OCI-M1 (cell line): ENCODE measurements at places on chromosomes 13 and 19.

DNA sequence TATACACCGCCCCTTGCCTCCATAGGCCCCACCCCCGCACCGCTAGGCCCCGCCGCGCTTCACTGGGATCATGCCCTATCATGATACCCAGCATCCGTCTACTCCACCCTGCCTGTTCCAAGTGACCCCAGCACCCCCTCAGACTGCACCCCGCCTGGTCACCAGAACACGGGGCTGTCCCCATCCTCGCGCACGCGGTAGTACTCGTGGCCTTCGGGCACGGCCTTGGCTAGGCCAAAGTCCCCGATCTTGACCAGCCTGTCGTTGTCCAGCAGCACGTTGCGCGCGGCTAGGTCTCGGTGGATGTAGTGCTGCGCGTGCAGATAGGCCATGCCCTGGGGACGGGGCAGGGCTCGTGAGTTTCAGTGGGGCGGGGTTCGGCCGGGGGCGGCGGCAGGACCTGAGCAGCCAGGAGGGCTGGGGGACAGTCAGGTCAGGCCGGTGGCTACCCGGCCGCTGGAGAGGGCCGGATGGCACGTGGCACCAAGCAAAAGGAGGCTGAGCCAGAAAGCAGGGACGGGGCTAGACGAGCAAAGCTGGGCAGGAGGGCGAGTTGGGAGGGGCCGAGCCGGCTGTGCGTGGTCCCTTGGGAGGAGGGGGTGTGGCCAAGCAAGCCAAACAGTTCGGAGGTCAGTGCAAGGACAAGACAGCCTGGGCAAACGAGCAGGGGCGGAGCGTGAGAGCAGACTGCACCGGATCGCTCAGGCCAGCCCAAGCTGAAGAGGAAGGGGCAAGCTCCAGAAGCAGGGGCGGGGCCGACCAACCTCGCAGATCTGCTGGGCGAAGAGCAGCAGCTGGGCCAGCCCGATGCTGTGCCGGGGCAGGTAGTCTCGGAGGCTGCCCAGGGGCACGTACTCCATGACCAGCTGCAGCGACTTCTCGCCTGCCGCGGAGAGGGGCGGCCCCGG lies 13.6 kb upstream of the ICAM3 start:
- no peak for DNase-seq

DNA sequence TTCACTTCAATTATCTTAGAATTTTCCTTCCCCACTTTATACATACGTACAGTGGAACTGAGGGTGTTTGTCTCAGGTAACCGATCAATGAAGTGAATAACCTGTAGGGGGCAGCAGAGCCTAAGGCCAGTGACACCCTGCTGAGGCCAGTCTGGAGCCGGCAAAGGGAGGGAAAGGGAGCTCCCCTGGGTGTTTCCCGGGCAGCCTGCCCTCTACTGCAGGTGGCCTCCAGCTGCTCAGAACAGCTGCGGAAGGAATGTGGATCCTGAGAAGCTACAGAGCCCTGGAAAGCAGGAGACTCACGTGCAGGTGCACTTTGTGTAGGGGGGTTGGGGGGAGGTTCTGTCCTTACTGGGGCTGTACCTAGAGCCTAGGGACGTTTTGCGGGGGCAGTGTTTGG lies 832 bp upstream of the ZNF491 start:
- peak; percentile 97 for DNase-seq

DNA sequence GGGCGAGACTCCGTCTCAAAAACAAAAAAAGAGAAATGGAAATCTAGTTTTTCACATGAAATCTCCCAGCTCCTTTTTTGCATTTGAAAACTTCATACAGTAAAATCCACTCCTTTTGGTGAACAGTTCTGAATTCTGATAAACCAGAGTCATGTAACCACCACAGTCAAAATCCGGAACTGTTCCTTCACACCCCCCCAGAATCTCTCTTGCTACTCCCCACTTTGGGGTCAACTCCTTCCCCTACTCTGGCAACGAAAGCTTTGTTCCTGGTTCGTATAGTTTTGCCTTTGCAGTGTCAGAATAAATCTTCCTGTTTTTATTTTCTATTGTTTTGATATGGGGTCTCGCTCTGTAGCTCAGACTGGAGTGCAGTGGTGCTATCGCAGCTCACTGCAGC lies 23.7 kb downstream of the RCN3 start:
- DNase-seq, result no peak

DNA sequence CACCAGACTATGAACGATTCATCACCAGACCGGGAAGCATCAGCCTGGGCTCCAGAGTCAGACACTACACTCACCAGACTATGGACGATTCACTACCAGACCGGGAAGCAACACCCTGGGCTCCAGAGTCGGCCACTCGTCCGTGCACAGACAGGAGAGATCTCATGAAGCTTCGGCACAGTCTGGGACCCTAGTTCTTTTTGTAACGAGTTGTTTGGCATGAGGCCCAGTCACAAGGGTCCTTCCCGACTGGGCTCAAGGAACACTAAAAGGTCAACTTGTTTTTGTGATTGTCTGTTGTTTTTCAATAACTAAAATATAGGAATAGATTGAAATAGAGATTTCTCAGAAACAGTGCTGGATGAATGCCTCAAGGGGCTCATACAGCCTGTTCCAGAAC lies 1141.6 kb upstream of the MIR17HG start:
- DNase-seq, result no peak

DNA sequence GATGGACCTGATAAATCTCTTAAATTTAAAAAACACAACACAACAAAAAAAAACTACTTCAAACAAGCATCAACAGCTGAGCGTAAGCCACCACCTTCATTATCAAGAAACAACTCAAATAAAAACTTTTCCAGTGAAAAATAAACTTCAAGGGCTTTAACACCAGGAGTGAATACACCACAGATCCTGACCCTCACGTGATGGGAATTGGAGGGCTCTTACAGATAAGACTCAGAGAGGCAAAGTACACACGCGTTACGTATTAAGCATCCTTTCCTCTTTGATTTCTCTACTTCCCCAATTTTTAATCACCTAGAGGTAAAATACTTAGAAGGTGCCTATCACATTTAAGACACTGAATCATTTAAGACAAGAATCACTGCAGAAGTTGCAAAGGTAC lies 573 bp upstream of the STARD13 start:
- DNase-seq, result peak; percentile 10

GRCh38 chr13:21511849-21512248 lies 52.7 kb upstream of the ZDHHC20 start:
- DNase-seq, result no peak

- DNase-seq, result no peak
Observed at GRCh38 chr19:47742634-47743033, 2.7 kb upstream of the NOP53 start.

- no peak for DNase-seq
Observed at GRCh38 chr13:40232311-40233040, 434.0 kb downstream of the FOXO1 start.

DNA sequence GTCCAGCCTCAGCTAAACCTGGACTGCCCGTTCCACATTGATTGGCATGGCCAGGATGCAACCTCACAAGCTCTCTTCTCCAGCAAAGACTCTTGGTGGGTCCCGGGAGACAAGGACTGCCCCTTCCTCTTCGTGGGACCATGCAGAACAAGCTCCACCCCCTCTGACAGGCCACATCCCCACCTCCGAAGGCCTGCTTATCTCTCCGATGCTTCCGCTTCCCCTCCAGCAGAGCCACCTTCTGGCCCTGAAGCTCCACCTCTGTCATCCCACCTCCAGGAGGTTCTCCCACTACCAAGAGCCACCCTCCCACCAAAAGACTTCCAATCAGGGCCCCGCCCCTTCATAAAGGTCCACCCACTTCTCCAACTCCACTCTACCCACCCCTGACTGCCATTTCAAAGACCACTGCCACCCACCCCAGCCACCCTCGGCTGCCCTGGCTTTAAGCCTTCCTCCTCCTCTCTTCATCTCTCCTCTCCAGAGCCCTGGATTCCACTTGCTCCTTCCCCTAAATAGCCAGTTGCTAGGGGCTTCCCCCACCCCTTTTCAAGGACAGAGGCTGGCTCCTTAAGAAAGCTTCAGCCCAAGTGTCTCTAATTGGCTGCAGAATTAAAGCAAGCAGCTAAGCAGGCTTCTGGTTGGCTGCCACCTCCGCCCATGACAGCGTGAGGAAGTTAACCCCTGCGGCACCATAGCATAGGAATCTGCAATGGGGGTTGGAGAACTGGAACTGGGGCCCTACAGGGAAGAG lies 9.9 kb downstream of the LRFN1 start:
- peak; percentile 97 for DNase-seq

- no peak for DNase-seq
Observed at GRCh38 chr13:112908342-112908741, 60.7 kb upstream of the MCF2L start.

GRCh38 chr19:1017115-1017905 lies 3.6 kb downstream of the TMEM259 start:
- DNase-seq, result no peak

- no peak for DNase-seq
Observed at GRCh38 chr19:55223291-55224037, 5.1 kb downstream of the TMEM86B start.

- no peak for DNase-seq
Observed at GRCh38 chr19:57231686-57232085, 863 bp downstream of the AURKC start.

DNA sequence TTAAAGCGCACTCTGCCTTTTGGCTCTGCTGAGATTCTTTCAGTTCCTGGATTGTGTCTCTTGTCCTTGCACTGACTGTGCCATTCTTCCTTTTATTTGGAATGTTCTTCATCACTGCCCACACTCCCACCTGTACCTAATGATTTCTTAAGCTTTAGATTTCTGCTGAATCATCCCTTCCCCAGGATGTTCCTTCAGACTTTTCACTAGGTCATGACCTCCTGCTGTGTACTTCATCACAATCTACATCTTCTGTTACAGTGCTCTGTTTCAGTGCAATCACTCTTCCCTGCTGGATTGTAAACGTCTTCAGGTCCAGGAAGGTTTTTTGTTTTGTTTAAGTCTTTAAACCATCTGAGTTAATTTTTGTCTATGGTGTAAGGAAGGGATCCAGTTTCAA lies 281.0 kb downstream of the ATP8A2 start:
- DNase-seq, result no peak
